ENCODE measurements at places on chromosomes 2 and 18.

DNA sequence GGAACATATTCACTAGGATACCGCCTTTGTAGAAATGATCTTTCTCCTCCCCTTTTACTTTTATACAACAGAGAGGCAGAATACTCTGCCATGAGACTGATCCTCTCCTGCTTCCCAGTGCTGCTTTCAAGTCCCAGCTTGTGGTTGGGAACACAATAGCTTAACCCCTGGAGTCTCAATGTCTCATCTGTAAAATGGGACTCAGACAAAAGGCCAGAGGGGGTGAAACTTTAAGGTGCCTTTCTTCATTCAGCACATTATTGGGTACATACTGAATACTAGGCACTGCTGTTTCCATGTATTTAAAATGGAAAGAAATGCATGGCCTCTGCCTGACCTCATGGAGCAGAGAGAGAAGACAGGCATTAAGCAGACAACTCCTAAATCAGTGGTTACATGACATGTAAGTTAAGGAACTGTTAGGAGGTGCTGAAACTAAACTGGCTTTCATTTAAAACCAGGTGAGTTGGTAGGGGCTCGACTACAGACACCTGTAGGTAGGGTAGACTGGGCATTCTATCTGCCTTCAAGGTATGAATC lies 53.8 kb downstream of the MAP4K4 start:
- DNase-seq: no peak

DNA sequence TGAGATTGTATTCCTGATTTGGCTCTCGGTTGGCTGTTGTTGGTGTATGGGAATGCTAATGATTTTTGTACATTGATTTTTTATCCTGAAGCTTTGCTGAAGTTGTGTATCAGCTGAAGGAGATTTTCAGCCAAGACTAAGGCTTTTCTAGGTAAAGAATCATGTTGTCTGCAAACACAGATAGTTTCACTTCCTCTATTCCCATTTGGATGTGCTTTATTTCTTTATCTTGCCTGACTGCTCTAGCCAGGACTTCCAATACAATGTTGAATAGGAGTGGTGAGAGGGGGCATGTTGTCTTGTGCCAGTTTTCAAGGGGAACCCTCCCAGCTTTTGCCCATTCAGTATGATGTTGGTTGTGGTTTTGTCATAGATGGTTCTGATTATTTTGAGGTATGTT lies 90.4 kb downstream of the CYP26B1 start:
- no peak for DNase-seq

DNA sequence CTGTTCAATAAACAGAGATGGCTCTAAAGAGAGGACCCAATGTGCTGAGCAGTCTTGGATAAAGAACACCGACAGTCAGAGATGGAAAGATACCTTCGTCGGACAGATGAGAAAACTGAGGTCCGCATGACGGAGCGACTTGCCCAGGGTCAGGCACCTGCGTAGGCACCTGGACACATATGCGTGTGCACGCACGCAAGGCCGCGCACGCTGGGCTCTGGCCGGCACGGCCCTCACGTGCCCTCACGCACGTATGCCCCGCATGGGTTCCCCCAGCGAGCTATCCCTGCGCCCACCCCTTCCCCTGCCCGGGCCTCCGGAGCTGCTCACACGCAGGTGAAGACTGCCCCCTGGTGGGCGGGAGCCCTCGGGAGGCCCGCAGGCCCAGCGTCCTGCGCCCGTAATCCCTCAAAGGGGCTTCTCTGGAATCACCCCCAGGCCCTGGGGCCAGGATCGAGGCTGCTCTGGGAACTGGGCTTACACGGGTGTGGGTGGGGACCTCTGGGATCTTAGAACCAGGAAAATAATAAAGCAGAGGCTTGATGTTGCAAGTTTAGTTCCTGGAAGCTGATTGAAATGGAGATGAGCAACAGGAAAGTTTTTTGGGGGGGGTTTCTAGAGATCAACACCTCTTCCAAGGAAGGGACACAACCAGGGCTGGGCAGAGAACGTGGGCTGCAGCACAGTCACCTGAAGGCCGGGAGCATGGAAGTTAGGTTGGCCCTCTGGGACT lies 246.3 kb downstream of the TNS1 start:
- peak; percentile 93 for DNase-seq

GRCh38 chr2:101770726-101771125 lies 73.2 kb downstream of the MAP4K4 start:
- peak; percentile 32 for DNase-seq

- no peak for DNase-seq
Measured at GRCh38 chr18:78113136-78113939, 863.7 kb downstream of the GALR1 start.

DNA sequence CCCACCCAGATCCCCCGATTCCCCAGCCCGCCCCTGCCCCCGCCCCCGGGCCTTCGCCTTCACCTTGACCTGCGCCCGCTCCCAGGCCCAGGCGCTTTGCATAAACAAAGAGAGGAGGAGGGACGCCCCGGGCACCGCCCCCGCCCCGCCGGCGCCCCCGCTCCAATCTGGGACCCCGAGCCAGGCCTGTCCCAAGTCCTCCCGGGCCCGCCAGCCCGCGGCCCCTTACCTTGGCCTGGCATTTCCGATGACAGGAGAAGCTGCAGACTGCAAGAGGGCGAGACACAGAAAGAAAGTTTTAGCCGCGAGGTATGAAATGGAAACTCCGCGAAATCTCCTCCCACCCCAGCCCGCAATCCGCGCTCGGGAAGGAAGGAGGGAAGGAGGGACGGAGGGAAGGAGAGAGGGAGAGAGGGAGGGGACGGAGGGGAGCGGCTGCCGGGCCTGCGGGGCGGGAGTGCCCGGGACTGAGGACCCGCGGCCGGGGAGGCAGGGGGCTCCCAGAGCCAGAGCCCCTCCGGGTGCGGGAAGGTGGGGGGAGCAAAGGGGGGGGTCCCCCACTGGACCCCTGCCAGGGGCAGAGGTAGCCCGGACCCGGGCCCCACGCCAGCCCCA lies 24.2 kb downstream of the TNS1 start:
- DNase-seq: no peak

DNA sequence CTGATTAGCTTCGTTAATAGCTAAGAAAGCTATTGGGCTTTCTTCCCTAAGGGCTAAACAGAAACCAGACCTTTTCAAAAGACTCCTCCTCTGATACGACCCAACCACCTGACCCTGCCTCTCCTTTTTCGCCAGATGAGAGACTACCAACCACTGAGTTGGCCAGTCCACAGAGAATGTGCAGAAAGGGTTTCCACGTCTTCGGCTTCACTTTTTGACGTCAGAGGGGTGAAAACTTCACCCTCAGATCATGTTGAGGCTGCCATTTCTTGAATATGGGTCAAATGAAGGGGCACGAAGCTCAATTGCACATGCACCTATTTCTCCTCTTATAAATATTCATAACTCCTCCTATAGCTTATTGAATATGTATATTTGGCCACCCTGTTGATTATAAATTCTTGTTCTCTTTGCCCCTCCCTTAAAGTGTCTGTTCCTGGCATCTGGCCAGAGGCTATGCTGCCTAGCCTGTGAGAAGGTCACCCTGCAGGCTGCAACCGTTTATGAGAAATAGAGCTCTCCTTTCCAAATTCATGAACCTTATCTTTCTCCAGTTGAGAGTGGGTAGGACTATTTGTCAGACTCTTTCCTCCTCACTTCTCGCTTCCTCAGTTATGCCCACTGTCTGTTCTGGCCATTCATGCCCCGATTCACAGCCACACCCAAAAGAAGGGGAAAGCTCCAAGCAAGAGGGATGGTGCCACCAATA lies 301.6 kb downstream of the STK39 start:
- DNase-seq: no peak

GRCh38 chr2:73640946-73641766 lies 1.1 kb downstream of the NAT8 start:
- no peak for DNase-seq

GRCh38 chr2:39519886-39520285 lies 82.8 kb upstream of the MAP4K3 start:
- DNase-seq: no peak

DNA sequence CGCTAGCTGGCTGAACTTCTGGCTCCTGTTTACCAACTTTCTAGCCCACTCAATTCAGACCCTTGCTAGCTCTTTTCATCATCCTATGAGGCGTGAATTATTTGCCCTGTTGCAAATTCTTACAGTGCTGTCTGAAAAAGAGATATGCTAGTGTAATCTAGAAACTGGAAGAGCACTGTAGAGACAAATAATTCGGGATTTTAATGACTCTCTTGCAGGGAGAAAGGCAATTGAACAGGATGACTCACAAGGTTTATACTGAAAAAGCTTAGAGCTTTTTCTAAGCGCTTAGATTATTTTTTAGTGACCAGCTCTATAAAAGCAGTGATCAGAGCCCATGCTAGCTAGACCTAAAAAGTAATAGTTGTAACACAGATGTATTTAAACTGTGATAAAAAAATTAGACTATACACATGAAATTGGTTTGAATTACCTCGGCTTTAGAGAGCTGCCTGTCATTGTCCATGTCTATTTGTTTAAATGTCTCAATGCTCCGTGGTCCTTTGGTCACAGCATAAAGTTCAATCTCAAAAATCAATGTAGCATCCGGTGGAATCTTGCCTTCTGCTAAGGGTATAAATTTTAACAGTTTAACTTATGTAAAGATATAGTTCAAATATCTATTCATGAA lies 9.1 kb downstream of the FKBP7 start:
- no peak for DNase-seq

GRCh38 chr2:240745962-240746361 lies 54.3 kb downstream of the AQP12A start:
- no peak for DNase-seq

DNA sequence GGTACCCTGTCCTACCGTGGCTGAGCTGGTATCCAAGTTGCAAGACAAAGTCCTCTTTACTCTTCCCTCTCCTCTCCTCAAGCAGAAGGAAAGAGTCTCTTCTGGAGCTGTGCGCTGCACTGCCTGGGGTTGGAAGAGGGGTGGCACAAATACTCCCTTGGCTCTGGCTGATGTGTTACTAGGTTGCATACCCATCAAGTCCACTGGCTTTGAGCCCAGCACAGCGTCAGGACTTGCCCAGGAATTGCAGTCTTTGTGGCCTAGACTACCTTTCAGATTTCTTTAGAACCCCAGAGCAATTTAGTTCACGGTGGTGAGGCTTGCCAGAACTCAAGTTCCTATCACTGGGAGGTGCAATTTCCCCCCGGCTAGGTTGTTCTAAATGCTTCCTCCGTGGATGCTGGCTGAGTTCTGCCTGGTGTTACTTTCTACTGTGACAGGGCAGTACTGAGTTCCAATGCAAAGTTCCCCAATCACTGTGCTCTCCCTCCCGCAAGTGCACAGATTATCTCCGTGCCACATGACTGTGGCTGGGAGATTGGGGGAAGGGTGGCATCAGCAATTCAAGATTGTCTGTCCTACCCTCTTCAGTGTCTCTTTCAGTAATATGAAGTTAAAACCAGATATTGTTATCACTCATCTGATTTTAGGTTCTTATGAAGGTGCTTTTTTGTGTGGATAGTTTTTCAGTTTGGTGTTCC lies 13.4 kb downstream of the MYO3B start:
- DNase-seq: no peak

DNA sequence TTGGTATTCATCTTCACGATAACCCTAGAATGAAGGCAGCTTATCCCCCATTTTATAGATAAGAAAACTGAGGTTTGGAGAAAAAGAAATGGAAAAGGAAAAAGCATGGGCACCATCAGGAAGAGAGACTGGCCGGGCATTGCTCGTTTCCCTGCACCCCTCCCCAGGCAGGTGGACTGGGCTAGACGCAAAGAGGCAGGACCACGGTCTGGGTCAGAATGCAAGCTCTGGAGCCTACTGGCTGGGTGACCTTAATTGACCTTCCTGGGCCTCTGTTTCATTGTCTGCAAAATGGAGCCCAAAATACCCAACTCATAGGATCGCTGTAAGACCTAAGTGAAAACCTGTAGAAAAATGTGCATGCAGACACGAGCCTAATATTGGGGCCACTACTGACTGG lies 135.3 kb upstream of the GLI2 start:
- no peak for DNase-seq

DNA sequence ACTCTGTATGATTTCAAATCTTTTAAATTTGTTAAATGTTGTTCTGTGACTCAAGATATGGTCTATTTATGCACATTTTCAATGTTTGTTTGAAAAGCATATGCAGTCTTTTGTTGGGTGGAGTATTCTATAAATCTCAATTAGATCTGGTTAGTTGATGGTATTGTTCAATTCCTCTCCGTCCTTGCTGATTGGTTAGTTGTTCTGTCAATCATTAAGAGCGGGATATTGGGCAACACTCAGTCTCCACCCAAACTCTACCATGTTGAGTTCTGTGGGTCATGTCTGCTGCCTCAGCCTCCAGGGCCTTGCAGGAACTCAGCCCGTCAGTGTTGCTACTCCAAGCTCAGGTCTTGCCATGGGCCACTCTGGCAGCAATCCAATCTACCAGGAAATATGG lies 118.9 kb downstream of the VWA3B start:
- DNase-seq: no peak

GRCh38 chr2:98026927-98027522 lies 31.3 kb upstream of the TMEM131 start:
- no peak for DNase-seq

GRCh38 chr2:161814008-161814660 lies 189.9 kb downstream of the SLC4A10 start:
- DNase-seq: no peak

DNA sequence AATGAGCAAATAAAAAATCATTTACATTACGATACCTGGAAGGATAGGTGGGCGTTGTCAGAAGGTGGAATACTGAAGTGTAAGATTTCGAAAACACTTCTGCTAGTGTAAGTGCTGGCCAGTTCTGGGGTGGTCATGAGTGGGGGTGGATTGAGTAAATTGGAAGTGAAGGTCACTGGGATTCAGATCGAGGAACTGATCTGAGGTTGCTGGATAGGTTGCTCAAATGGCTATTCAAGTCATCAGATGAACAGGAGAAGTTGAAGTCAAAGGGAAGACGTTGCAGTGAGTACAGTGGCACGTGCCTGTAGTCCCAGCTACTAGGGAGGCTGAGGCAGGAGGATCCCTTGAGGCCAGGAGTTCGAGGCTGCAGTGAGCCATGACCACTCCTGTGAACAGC lies 95.7 kb downstream of the MALT1 start:
- DNase-seq: no peak

- no peak for DNase-seq
Measured at GRCh38 chr2:223069465-223069864, 17.5 kb downstream of the KCNE4 start.

- DNase-seq: no peak
Measured at GRCh38 chr18:12532661-12533060, 124.9 kb downstream of the PRELID3A start.

DNA sequence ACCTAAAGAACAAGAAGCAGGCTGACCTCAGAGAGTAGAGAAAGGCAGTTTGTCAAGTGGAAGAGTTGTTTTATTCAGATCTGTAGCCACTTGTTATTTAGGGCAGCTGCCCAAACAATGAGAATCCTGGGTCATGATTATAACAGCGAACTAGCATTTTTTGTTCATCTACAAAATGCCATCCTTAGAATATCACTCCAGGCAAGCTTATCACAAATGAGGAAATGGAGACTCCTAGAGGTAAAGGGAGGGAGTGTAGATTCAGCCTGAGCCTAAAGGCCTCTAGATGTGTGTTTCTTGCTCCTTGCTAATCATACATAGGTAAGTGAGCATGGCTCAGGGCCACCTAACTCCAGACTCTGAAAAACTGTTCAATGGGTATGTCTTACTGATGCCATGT lies 126.1 kb downstream of the HNMT start:
- DNase-seq: peak; percentile 29

- no peak for DNase-seq
Measured at GRCh38 chr2:67945056-67945455, 117.7 kb downstream of the C1D start.

All from endothelial cell (in vitro differentiated cells).